Stimulated activated CD4-positive, alpha-beta T cell treated with anti-CD3 and anti-CD28 coated beads, Interleukin-4, amount 100 ng/mL, for 48 hours (primary cell): ENCODE measurements at places on chromosomes 6 and 20.

GRCh38 chr20:38136421-38137245 is 28.4 kb downstream of the TGM2 start:
- no peak for DNase-seq

GRCh38 chr20:61932199-61932592 is 133.5 kb downstream of the TAF4 start:
- DNase-seq, result no peak

- no peak for DNase-seq
Measured at GRCh38 chr6:149032599-149033405, 284.7 kb upstream of the TAB2 start.

- DNase-seq, result no peak
Measured at GRCh38 chr6:21666201-21666691, 72.7 kb downstream of the SOX4 start.

DNA sequence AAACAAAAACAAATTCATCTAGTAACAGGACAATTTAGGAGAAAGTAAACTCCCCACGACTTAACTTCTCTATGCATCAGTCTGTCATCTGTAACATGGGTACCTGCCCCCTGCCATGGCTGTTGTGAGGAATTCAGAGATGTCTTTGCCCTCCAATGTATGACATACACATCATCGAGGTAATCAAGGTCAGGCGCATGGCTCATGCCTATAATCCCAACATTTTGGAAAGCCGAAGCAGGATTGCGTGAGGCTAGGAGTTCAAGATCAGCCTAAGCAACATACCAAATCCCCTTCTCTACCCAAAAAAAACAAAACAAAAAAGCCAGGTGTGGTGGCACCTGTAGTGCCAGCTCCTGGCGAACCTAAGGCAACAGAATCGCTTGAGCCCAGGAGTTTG is 9.0 kb downstream of the EEF1A1 start:
- DNase-seq, result no peak

DNA sequence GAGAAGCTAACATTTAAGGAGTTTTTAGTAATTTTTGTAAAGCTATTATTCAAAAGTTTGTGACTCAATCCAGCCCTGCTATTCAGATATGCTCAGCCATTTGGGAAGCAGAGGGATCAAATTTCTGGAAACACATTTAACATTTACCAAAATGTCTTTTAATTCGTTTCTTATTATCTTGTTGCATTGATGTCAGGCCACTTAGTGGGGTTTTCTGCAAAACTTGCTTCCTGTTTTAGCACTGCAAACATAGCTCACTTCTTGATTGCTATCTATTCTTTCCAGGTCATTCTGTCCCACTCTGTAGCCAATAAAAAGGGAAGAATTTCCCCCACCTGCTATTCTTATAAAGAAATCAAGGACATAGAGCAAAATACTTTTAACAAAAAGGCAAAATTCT is 176.9 kb upstream of the SUPT3H start:
- no peak for DNase-seq

GRCh38 chr20:62472138-62472940 is 3.5 kb downstream of the GATA5 start:
- DNase-seq, result no peak

DNA sequence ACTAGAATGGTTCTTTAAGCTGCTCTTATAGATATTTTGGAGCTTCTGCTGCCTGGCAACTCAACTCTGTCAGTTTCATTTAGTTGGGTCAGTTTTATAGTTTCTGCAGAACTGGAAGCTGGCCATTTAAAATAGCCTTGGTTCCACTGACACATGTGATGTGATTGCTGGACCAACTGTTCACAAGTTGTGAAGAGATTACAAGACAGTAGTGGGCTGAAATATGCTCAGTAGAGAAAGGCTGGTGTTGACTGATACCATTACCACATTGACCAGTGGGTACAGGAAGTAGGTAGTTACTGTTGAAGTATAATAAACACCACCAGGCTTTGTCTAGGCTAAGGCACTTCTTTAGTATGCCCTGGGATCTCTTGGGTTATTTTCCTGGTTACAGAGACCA is 39.0 kb downstream of the BCKDHB start:
- no peak for DNase-seq

DNA sequence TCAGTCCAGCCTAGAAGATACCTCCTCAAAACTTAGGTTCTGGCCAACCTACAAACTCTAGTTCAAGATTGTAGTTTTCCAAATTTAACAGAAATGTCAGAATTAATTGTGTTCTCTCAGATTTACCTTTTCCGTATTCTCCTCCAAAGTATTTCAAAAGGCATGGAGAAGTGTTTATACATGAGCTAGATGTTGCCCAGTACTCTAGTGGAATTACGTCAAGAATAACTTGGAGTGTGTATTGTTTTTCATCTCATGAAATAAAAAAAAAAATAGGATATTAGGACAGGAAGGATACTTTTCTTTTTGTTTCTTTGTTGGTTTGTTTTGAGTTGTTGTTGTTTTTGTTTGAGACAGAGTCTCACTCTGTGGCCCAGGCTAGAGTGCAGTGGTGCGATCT is 32.3 kb upstream of the MARCKS start:
- no peak for DNase-seq

- DNase-seq, result no peak
Measured at GRCh38 chr6:150622941-150623874, 23.5 kb downstream of the PLEKHG1 start.

GRCh38 chr6:55668591-55668990 is 89.6 kb upstream of the HMGCLL1 start:
- DNase-seq, result no peak

GRCh38 chr6:137756788-137757187 is 110.3 kb upstream of the TNFAIP3 start:
- DNase-seq, result no peak

GRCh38 chr20:29497261-29497671 is 1760.2 kb upstream of the DEFB115 start:
- peak; percentile 12 for DNase-seq

DNA sequence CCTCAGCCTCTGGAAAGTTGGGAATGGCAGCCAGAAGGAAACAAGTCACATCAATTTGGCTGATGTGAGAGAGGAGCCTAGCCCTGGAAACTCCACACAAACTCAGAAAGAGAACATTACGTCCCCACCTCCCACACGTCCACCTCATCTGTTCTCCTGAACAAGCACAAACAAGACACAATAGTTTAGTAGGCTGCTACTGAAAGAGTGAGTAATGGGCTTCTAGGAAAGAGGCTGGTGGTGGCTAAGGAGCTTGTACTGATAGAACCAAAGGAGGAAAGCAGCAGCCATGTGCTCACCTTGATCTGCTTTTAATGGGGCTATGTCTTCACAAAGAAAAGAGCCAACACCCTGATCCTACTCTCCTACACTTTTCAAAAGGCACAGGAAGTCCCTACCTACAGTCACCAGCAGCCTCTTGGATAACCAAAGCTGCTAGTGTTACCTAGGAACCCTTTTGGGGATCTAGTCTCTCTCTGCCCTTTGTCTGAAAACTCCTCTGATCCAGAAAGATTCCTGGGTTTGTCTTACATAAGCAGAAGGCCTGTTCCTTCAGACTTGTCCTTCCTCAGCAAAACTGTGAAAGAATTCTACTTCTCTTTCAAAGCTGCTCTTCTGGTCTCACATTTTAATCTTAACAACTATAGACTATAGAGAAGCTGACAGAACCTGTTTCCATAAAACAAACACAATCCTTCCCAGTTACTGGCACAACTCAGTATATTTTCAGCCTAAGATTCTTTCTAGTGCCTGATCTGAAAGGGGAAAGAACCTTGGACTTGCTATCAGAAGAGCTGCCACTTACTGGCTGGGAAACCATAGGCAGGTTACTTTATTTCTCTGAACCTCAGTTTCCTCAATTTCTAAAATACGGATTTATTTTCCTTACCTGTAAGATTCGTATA is 3.1 kb downstream of the PLAGL2 start:
- peak; percentile 64 for DNase-seq

GRCh38 chr6:106561686-106562405 is 67.5 kb downstream of the RTN4IP1 start:
- no peak for DNase-seq

- no peak for DNase-seq
Measured at GRCh38 chr6:87237804-87238203, 82.4 kb downstream of the ZNF292 start.

DNA sequence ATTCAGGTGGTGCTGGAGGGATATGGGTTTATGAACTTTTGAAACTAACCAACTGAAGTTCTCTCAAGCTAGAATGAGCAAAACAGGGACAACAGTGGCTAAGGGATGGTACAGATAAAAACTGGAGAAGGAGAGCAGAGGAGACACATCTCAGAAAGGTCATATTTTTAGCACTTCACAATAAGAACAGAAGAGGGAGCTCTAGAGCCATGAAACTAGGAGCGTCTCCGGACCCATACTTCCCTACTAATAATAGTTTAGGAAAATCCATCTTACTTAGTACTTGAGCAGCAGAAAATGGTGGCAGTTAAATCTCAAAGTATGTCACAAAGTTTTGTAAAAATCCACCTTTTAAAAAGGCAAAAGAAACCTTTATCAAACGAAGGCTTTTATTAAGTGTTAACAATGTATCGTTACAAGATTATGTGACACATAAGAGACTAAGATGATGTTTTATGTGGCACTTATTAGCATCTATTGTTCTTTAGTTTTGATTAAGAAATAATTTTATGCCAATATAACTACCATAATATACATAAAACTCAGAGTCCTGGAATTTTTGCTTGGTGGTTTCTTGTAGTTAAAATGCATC is 278.6 kb downstream of the TBC1D32 start:
- DNase-seq, result no peak

DNA sequence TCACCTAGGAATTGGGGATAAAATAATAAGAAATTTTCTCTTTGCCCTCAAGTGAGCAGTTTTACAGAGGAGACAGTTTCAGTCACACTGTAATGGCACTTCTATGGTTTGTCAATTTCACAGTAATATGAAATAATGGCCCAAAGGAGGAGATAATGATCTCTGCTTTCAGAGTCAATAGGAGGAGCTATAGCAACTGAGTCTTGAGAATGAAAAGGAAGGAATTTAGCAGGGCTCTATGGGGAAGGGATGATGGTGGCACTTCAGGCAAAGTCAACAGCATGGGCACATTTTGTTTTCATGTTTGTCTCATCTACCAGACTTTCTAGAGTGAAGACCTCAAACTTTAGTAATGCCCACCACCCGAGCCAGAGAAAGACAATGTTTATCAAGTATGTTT is 138.3 kb upstream of the HMGN3 start:
- DNase-seq, result no peak
